ENCODE measurements at places on chromosomes 6 and 20.

DNA sequence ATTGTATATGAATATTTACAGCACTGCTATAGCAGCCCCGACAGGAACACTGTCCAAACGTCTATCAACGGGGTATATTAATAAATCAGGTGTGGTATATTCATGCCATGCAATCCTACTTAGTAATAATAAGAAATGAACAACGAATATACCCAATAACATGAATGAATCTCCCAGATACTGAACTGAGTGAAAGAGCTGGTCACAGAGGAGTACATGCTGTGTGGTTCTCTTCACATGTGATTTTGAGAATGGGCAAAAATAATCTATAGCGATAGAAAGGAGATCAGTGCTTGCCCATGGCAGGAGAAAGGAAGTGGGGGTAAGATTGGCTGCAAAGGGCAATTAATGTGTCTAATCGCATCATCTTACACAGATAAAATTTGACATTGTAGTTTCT lies 3.7 kb upstream of the TAAR6 start:
- no peak for DNase-seq

DNA sequence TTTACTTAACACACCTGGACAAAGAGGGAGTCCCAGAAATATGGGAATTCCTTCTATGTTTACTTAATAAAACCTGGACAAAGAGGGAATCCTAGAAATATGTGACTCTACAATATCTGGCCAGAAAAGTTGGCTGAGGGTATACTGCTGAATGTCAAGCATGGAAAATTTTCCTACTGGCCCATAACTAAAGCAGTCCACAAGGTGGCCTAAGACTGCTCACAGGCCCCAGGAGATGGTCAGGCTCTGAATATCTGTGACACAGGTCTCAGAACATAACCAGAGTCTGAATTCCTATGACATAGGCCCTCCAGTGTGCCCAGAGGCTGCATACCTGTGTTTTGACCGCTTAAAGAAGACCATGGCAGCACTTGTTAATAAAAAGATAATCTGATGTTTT lies 578.2 kb upstream of the NRSN1 start:
- no peak for DNase-seq

DNA sequence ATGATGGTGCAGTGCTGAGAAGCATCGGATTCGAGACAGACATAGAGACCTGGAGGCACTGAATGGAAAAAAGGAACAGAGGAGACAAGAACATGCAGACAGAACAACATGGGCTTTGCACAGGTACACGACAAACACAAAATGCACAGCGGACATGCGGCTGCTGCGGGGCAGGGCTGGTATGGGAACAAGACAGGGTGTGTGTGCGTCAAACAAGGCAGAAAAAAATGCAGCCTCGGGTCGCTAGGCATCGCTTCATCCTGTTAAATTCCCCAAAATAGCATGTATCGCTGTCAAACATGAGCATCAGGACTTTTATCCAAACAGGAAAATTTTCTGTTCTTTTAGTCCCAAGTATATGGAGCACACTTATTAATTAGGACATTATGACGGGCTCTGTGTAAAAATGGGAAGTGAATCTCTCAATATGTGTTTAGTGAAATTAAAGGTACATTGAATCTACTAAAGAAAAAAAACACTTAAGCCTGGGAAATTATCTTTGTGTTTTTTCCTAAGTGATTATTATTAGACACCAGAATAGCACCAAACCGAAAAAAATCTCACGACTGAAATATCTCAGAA lies 36.1 kb upstream of the TBXT start:
- no peak for DNase-seq

- no peak for DNase-seq
Measured at GRCh38 chr20:48794360-48794759, 33.4 kb downstream of the PREX1 start.

DNA sequence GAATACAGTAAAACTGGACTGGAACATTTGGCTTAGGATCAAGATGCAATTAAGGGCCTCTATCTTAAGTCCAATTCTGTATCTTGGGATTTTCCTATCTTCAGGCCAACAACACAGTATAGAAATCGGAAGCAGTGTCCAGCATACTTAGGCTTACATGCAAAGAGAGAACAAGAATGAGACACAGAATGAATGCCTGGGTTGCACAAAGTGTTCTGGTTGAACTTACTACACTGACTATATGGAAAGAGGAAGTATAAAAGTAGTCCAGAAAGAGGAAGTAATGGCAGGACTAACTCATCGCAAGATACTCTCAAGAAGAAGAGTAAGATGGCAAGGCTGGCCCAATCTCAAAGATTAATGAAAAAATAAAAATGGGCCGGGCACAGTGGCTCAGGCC lies 87.6 kb downstream of the BTBD9 start:
- DNase-seq, result no peak

GRCh38 chr6:119446609-119447008 lies 97.0 kb upstream of the MAN1A1 start:
- no peak for DNase-seq

- DNase-seq, result no peak
Measured at GRCh38 chr6:30611150-30611855, 5.7 kb downstream of the PPP1R10 start.

- DNase-seq, result no peak
Measured at GRCh38 chr6:106736502-106736901, 107.1 kb downstream of the QRSL1 start.

DNA sequence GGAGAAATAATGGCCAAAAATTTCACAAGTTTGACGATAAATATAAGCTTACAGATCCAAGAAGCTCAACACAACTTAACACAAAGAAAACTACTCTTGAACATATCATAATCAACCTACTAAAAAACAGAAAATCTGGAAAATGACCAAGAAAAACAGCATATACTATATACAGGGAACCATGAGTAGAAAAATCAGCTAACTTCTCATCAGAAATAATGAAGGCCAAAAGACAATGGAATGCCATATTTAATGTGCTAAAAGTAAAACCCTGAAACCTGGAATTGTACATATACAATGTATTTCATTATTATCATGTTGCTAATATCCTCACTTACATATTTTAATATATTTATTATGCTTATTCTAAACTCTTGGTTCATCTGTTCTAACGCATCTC lies 25.3 kb downstream of the MAPK13 start:
- DNase-seq, result no peak

DNA sequence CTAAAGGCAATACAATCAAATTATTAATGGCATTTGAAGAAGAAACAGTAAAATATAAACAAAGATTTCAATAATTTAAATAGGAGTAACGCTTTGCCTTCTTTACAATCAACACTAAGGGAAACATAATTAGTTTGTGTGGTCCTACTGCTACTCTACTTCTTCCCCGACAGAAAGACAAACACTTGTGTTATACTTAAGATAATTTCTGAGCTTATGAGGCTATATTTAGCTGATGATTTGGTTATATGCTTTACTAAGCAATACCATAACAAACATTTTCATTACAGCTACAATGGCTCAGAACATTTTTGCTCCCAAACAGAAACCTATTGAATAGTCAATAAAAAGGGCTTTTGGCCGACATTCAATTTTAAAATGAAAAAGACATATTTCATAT lies 1217.2 kb upstream of the GJE1 start:
- no peak for DNase-seq

- no peak for DNase-seq
Measured at GRCh38 chr20:48411245-48411644, 416.6 kb downstream of the PREX1 start.

DNA sequence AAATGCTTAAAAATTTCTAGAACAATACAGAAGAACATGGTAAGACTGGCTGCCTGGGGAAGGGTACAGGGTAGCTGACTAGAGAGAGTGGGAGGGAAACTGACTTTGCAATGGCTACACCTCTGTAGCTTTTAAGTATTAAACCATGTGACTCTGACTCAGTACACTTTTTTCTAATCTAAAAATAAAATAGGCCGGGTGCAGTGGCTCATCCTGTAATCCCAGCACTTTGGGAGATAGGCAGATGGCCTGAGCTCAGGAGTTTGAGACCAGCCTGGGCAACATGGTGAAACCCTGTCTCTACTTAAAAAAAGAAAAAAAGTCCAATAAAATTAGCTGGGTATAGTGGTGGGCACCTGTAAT lies 18.5 kb downstream of the ATP9A start:
- no peak for DNase-seq

GRCh38 chr20:36744243-36744642 lies 1.6 kb downstream of the NDRG3 start:
- no peak for DNase-seq

GRCh38 chr6:91816335-91816734 lies 1229.5 kb upstream of the MAP3K7 start:
- no peak for DNase-seq

- DNase-seq, result no peak
Measured at GRCh38 chr6:39881851-39882530, 52.3 kb downstream of the MOCS1 start.

DNA sequence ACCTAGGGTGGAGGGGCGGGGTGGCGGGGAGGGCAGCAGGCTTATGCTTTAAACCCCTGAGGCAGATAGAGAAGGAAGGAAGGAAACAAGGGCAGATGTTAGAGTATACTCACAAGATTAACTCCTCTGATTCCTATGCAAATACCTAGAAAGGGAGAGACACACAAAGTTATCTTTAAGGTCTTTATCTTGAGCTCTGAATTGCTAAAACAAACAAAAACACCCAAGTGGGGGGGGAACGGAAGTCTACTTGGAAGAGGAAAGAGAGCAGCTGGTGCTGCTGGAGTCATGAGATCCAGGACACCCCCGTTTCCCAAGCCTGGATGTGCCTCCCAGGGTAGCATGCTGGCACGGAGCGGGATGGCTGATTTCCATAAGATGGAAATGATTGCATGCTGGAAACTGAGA lies 43.4 kb downstream of the PLAGL1 start:
- no peak for DNase-seq

GRCh38 chr20:34074101-34074760 lies 37.8 kb downstream of the EIF2S2 start:
- DNase-seq, result no peak

DNA sequence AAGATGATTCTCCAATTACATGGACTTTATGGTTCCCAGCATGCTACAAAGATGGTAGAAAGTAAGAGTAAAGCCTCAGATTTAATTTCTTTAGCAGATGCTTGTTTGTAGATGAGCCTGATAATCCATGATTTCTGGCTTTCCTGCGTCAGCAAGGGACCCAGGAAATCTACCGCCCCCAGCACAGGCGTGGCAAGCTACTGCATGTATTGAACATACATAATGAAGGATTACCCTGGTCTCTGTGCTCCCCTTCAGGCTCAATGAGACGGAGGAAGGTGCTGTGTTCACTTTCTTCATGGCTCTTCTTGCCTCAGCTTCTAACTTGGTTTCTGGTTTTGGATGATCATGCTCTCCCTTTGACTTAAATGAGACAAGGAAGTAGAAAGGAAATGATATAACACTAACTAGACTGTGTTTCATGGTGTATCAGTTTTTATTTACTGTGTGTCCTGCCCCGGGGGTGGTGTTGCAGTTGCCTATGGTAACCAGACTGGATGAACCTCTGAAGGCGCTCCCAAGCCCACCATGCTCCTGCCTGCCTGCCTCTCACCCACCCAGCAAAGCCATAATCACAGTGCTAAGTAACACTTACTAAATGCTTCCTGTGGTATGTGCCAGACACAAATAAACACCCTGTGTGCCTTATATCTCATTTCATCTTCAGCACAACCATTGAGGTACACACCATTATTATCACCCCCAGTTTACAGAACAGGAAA lies 17.9 kb downstream of the GCM1 start:
- DNase-seq, result no peak

DNA sequence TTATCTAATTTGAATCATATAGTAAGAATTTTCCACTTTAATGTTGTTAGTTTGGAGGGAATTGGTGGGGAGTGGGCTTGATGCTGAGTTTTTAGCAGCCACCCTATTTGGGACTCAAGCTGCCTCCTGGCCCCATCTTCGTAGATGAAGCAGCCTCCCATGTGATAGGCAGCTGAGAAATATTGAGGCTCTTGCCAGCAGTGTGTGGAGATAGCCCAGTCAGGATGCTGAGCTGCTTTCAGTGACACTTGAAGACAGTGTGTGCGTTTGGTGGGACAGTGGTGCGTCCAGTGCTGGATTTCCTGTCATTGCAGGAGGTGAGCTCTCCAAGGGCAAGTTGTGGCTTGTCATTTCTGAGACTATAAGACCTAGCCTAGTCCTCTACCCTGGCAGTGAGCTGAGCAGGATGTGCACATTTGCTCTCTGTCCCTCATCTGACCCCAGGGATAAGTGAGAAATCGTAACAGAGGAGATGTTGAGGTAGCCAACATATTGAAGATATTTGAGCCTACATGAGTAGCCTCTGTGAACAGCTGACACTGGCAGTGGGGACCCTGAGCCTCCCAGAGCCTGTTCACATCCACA lies 47.9 kb upstream of the RNF8 start:
- DNase-seq, result no peak

All from CD4-positive, alpha-beta T cell treated with Interleukin-6 at 100 ng/mL for 8 hours (primary cell).